ENCODE measurements at places on chromosomes 5 and 9. TPM values are rescaled to one million over a fixed set of nuclear protein-coding genes. Genes with fewer than 3 reads are reported as not detected.

GRCh38 chr5:53326424-53327153, 153.8 kb upstream of the FST start:
- H3K27me3 ChIP-seq, result no peaks in the 10 kb centered on the region
- H3K27ac ChIP-seq, result no peak overlapping the region
- no peaks in the 10 kb centered on the region for H3K36me3 ChIP-seq
- DNase-seq, result no peak

DNA sequence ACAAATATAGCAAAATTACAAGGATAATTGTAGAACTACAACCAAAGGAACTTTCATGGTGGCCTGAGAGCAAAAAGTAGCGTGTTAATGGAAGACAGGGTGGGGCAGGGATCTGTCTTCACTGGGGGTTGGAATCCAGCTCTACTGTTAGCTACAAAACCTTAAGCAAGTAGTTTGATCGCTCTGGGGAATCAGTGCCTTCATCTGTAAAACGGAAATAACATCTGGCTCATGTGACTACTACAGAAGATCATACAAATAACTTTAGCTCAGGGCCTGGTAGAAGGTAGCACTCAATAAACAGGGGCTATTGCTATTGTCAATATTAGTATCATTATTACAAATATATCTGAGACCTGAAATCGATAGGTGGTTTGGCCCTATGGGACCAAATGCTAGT, 40.4 kb downstream of the ZNF608 start:
- no peaks in the 10 kb centered on the region for H3K36me3 ChIP-seq
- no peak for DNase-seq
- no peaks in the 10 kb centered on the region for H3K27me3 ChIP-seq
- H3K27ac ChIP-seq, result no peak overlapping the region

Gene OR1L6
- not detected for polyA plus RNA-seq

DNA sequence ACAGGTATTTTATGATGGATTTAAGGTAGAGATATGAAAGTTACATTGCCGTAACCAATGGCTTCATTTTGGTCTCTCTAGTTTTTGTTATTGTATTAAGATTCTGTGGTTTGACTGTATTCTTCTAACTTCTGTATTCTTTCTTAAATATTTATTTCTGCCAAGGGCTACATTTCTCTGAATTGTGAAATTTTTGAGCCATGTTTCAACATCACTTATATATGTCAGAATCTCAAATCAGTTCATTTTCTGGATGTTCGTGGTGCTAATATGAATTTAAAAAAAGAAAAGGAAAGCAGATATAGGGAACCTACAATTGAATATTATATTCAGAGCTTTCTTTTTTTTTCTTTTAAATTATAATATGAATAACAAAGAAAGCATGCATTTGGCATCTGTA, 142.7 kb downstream of the ANXA1 start:
- H3K27ac ChIP-seq, result no peak overlapping the region
- no peaks in the 10 kb centered on the region for H3K4me1 ChIP-seq
- H3K27me3 ChIP-seq, result no peaks in the 10 kb centered on the region
- H3K4me3 ChIP-seq, result no peak overlapping the region
- DNase-seq, result no peak

DNA sequence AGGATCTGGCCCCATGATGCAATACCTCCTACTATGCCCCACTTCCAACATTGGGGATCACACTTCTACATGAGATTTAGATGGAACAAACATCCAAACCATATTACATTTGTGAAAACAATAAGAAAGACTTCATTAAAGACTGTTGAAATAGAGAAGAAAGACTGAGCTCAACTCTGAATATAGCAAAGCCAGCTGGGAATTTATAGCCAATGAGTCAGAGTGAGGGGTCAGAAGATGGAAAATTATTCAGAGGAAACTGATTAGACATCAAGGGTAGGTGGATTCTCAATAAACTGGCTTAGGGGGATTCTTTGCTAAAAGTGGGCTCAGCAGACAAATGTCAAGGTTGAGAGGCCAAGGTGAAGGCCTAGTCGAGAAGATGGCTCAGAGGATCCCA, 25.6 kb downstream of the BTF3 start:
- no peak for DNase-seq
- H3K4me3 ChIP-seq, result no peak overlapping the region
- no peak overlapping the region for H3K27ac ChIP-seq
- H3K4me1 ChIP-seq, result no peaks in the 10 kb centered on the region
- no peaks in the 10 kb centered on the region for H3K36me3 ChIP-seq
- no peaks in the 10 kb centered on the region for H3K27me3 ChIP-seq

Gene SLC1A3
- not detected for polyA plus RNA-seq

Gene PRDM9
- not detected for polyA plus RNA-seq

- no peaks in the 10 kb centered on the region for H3K27me3 ChIP-seq
- DNase-seq, result no peak
- H3K27ac ChIP-seq, result no peak overlapping the region
- H3K4me3 ChIP-seq, result no peak overlapping the region
Measured at GRCh38 chr5:76292620-76293322, 110.3 kb upstream of the IQGAP2 start.

- no peak for DNase-seq
- H3K4me1 ChIP-seq, result no peaks in the 10 kb centered on the region
- no peak overlapping the region for H3K27ac ChIP-seq
- H3K4me3 ChIP-seq, result no peak overlapping the region
- no peaks in the 10 kb centered on the region for H3K36me3 ChIP-seq
Measured at GRCh38 chr5:74599148-74599547, 41.4 kb downstream of the ENC1 start.

GRCh38 chr5:142515036-142515435, 170.9 kb downstream of the FGF1 start:
- DNase-seq, result no peak
- no peaks in the 10 kb centered on the region for H3K27me3 ChIP-seq
- no peaks in the 10 kb centered on the region for H3K36me3 ChIP-seq
- no peaks in the 10 kb centered on the region for H3K4me1 ChIP-seq
- H3K4me3 ChIP-seq, result no peak overlapping the region
- no peak overlapping the region for H3K27ac ChIP-seq

GRCh38 chr9:116899337-116900006, 212.4 kb downstream of the TRIM32 start:
- H3K27ac ChIP-seq, result no peak overlapping the region
- no peak for DNase-seq
- H3K36me3 ChIP-seq, result no peaks in the 10 kb centered on the region
- H3K4me1 ChIP-seq, result no peaks in the 10 kb centered on the region

DNA sequence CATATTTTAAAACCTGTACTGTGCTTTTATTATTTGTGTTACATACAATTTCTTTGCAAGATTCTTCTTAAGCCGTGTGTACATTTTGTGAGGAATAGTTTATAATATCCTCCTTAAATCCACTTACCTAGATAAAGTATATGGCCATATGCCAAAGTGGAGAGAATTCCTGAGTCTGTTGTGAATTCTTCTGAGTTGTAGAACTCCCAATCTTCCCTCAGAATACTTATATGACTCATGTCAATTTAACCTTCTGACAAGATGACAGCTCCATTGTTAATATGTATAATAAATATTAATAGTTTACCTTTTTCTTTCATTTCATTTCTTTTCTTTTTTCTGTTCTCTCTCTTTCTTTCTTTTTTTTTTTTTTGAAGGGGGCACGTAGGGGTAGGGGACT, 6.0 kb upstream of the RICTOR start:
- peaks cover 3% of the 10 kb centered on the region for H3K36me3 ChIP-seq
- no peaks in the 10 kb centered on the region for H3K27me3 ChIP-seq
- H3K4me1 ChIP-seq, result no peaks in the 10 kb centered on the region
- no peak overlapping the region for H3K27ac ChIP-seq
- H3K4me3 ChIP-seq, result no peak overlapping the region
- DNase-seq, result no peak

DNA sequence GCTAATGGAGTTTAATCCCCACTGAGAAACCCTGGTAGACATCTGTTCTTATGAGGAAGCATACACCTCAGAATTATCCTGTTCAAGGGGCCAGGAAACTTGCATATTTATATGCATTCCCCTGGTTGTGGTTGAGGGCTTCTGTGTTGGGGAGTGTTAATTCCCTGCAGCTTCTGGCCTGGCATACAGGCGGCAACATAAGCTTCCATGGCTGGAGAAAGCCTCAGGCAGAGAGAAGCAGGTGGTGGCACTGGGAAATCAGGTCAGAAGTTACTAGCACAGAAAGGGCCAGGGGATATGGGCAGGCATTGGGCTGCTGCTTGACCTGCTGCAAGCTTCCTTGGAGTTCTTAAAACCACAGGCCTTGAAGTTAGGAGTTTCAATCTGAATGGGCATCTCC, 166.1 kb upstream of the SEMA6A start:
- peaks cover 26% of the 10 kb centered on the region for H3K4me1 ChIP-seq
- DNase-seq, result no peak
- H3K4me3 ChIP-seq, result no peak overlapping the region
- no peaks in the 10 kb centered on the region for H3K27me3 ChIP-seq
- H3K36me3 ChIP-seq, result no peaks in the 10 kb centered on the region

Data from SK-N-SH (cell line).